Motor neuron (in vitro differentiated cells): ENCODE measurements at places on chromosomes 3 and 15.
A peak's percentile ranks its signal among the peaks of the same experiment; 100 is the strongest.

- ATAC-seq, result no peak
These were observed 134.6 kb downstream of the MEIS2 start for GRCh38 chr15:36965570-36966342.

DNA sequence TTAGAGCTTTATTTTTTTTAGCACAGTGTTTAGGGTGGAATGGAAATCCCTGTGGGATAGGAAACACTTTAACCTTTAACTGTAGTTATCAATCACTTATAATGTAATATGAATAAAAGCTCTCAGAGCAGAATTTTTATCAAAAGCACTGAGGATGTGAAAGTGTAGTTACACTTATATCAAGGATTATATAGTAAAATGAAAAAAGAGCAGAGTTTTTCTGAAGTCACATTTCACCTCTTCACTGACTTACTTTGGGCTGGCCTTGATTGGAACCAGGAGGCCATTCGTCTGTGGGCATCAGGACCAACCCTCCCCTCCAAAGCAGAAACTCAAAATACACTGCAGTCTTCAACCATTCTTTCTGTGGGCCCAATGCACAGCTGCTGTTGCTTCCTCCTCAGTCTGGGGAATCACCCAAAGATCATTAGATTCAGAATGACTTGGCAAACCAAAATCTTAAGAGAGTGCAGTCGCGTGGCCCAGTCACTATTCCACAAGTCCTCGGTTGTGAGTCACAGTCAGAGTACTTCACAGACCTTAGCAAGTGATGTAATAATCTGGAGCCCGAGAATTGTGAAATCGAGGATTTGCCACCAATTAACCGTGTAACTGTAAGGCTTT lies 132.6 kb upstream of the COL8A1 start:
- no peak for ATAC-seq

- no peak for ATAC-seq
These were observed 341.0 kb upstream of the UBE2E2 start for GRCh38 chr3:22862111-22862510.

GRCh38 chr3:143795874-143796273 lies 52.4 kb downstream of the SLC9A9 start:
- ATAC-seq, result peak; percentile 100

GRCh38 chr3:120848503-120848902 lies 59.5 kb upstream of the STXBP5L start:
- no peak for ATAC-seq

- ATAC-seq, result peak; percentile 67
These were observed 315.1 kb downstream of the ZNF385D start for GRCh38 chr3:21435871-21436270.

DNA sequence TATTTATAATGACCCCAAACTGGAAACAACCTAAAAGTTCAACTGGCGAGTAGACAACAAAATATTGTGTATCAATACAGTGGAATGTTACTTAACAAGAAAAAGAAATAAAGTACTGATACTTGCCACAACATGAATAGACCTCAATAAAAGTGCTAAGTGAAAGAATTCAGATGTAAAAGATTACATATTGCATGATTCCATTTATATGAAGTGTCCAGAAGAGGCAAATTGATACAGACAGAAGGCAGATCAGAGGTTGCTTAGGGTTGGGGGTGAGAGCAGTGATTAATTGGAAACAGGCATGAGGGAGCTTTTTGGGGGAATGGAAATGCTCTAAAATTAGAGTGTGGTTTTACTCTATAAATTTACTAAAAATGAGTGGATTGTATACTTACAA lies 183.3 kb downstream of the SATB1 start:
- ATAC-seq, result no peak

DNA sequence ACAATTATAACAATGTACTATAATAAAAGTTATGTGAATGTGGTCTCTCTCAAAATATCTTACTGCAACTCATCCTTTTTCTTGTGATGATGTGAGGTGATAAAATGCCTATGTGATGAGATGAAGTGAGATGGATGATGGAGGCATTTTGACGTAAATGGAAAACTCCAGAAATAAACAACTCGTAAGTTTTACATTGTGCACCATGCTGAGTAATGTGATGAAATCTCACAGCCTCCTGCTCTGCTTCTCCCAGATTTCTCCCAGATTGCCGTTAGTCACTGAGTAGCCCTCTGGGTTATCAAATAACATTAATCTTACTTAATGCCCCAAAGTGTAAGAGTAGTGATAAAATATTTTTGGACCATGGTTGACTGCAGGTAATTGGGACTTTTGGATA lies 64.8 kb upstream of the SLCO2A1 start:
- no peak for ATAC-seq

DNA sequence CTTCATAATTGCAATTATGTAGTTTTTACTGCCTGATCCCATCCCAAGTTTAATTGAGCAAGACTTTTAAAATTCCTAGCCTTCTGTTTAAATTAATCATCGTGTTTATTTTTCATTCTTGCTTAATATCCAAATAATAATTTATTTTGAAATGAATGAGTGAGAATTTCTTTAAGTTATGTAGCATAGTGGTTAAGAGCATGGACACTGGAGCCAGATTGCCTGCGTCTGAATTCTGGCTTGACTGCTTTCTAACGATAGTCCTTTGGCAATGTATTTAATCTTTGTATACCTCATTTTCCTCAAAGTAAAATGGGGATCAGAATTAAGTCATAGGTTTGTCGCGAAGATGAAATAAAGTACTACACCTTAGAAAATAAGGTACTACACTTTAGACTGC lies 71.4 kb downstream of the LRRC49 start:
- no peak for ATAC-seq

DNA sequence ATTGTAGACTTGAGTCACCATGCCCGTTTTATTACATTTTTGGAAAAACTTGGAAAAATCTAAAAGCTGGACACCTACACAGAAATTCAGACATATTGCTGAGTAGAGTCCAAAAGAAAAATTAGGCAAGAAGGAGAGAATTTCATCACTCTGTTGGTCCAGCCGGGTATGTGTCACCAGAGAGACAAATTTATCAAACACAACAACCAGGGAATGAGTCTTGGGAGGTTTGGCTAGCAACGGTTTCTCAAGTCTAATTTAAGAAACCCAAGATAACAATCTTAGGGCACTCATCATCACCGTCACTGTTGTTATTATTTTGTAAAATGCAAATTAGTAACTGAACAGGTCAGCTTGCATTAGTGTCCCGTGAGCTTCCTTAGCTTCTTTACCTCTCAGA lies 197.5 kb upstream of the C2CD4B start:
- no peak for ATAC-seq

- no peak for ATAC-seq
These were observed 53.0 kb upstream of the GOLGA8A start for GRCh38 chr15:34490417-34491193.

DNA sequence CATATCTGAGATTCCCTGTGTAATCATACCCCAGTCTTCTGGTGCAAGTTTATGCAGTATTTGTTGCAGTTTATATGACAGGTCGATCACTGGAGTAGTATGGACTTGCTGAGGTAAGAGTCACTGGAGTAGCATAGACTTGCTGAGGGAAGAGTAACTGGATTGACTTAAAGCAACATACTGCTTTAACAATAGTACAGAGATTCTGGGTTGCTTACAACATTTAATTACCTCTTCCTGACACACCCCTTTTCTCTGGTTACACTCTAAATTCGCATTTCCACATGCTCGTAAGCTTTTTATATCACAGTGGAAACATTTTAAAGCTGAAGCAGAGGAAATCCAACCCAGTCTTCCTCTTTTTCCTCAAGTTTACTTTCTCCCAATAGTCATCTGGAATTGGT lies 11.8 kb downstream of the AAGAB start:
- ATAC-seq, result no peak

DNA sequence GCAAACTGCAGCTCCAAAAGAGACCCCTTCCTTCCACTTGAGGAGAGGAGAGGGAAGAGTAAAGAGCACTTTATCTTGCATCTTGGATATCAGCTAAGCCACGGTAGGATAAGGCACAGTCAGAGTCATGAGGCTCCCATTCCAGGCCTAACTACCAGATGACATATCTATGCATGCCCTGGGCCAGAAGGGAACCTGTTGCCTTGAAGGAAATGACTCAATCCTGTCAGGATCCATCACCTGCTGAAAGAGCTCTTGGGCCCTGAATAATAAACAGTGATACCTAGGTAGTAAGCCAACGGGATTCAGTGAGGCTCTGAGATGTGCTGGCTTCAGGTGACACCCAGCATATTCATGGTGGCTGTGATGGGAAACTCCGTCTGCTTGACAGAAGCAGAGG lies 118.5 kb upstream of the EPHA3 start:
- ATAC-seq, result no peak

- no peak for ATAC-seq
These were observed 1246.5 kb downstream of the OTOL1 start for GRCh38 chr3:162743091-162743490.

DNA sequence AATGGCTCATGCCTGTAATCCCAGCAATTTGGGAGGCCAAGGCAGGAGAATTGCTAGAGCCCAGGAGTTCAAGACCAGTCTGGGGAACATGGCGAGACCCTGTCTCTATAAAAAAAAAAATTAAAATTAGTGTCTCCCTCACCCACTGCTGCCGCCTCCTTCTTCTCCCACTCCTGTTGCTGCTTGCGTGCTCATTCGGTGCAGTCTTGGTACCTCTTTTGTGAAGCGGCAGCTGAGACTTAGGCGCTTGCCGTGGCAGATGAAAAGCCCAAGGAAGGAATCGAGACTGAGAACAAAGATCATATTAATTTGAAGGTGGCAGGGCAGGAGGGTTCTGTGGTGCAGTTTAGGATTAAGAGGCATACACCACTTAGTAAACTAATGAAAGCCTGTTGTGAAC lies 20.0 kb downstream of the GLB1 start:
- no peak for ATAC-seq

DNA sequence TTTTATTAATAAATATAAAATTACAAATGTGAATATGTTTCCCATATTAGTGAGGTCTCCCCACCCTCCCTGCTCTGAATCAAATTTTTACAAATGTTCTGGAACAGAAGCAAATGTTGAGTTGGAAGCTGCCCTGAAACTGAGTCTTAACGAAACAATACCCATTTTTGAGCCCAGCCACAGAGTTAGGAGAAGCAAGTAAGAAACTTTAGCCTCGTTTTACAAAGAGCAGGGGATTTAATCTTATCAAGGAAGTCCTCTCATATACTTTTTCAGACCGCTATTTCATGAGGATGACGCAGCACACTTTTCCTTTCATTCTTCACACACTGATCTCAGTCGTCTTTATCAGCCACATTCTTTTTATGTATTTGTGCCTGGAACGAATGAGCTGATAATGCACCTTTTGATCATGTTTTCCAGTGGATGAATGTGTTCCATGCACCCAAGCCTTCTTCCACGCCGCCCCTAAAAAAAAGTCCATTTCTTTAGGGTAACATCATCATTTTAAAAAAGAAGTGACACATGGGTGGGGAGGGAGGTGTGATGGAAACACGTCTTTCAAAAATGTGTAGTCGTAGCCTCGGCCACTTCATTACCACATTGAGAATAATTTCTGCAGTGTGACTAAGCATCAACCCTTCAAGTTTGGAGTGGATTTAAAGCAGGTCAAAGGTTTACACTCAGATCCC lies 48.1 kb downstream of the SETMAR start:
- no peak for ATAC-seq

- no peak for ATAC-seq
These were observed 21.7 kb downstream of the ATG3 start for GRCh38 chr3:112539825-112540650.
